ENCODE measurements at places on chromosomes 11 and 22.
A peak's percentile ranks its signal among the peaks of the same experiment; 100 is the strongest.

DNA sequence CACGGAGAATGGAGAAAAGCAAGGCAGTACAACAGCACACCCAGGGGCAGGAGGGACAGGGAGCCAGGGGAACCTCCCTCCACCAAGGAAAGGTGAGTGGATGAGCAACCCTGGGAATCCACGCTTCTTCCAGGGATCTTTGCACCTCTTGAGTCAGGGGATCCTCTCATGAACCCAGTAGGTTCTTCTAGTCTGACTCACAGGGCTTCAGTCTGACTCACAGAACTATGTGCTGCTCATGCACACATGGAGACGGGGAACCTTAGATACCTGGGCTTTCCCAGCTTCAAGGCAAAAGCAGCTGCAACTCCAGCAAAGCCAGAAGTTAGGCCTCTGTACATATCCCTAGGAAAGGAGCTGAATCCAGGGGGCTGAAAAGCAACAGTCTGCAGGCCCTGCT lies 1021.4 kb upstream of the TENM4 start:
- no peak for DNase-seq

DNA sequence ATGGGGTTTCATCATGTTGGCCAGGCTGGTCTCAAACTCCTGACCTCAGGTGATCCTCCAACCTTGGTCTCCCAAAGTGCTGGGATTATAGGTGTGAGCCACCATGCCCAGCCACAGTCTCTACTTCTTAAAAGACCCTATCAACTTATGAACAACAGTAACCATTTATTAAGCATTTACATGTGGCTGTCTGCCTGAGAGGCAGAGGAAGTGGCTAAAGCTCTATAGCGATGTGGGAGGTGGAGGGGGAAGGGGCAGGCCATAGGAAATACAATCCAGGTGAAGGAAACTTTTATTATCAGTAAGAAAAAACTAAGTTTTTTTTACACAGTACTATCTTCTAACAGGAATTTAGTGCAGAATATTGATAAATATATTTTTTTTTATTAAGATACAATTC lies 87.8 kb upstream of the PHOX2A start:
- DNase-seq = no peak

- DNase-seq = no peak
These were observed 109.0 kb downstream of the SIK3 start for GRCh38 chr11:116989184-116989583.

DNA sequence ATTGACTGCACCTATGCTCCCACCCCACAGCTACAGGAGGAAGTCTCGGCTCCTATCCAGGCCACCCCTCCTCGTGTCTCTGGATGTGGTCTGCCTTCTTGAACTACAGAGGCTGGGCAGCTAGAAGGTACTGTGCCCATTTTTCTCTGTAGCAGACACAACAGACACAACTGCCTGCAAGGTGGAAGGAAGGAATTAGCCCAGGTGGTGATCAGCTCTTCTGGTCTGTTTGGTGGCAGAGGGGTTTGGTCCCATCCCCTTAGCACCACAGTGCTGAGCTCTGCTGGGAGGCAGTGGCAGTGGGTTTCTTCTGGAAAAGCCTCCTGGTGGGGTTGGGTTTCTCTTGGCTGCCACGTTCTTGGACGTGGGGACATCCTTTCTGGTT lies 132.5 kb downstream of the MPPED1 start:
- DNase-seq = no peak

DNA sequence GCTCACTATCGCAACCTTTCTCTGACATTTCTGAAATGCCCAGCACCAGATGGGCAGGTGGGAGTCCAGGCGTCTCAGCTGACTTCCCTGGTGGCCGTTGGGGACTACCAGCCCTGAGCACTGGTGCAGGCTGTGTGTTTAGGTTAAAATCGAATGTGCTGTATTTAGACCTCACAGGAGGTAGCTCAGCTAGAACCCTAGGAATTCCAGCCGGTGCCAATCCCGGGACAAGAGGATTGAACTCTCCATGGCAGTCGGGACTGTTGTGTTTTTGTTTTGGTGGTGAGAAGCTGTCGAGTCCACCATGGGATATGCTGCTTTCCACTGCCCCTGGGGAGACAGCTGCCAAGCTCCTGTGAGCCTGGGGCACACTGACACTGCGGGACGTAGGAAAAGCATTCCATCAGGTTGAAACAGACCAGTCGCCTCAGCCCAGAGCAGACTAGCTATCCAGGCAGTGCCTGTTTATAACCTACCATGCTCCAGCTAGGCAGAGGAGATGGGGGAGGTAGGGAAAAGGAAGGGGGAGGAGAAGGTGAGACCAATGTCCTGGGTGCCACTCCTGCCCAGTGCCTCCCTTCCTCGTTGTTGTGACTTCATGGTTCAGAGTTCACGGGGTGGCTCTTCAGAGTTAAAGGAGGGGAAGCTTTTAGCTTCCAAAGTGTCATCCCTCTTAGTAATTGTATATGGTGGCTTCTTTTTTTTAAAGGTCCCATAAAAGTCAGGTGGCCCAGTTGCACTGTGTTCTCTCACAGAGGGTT lies 53.0 kb downstream of the MICAL2 start:
- DNase-seq = no peak

GRCh38 chr11:130729678-130730300 lies 186.5 kb downstream of the SNX19 start:
- no peak for DNase-seq

DNA sequence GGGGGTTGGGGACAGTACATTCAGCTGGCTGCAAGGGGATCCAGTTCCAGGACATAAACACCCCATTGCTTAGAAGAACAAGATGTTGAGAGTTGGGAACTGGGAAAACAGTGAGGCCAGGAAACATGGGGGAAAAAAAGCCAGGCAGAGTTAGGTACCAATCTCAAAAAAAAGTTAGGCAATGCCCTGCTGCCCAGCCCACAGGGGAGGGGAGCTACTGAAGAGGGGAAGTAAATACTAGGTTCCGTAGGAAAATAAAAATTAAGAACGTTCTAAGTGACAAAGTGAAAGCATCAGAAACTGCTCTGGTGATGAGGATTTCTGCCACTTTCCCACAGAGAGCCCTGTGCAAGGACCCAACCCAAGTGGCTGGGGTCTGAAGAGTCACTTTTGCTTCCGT lies 12.0 kb downstream of the SPTBN2 start:
- no peak for DNase-seq

GRCh38 chr11:17742019-17742418 lies 7.4 kb downstream of the KCNC1 start:
- DNase-seq = no peak

GRCh38 chr11:44313761-44314489 lies 4.0 kb upstream of the ALX4 start:
- DNase-seq = no peak

GRCh38 chr11:124807201-124807600 lies 7.0 kb upstream of the MSANTD2 start:
- DNase-seq = no peak

DNA sequence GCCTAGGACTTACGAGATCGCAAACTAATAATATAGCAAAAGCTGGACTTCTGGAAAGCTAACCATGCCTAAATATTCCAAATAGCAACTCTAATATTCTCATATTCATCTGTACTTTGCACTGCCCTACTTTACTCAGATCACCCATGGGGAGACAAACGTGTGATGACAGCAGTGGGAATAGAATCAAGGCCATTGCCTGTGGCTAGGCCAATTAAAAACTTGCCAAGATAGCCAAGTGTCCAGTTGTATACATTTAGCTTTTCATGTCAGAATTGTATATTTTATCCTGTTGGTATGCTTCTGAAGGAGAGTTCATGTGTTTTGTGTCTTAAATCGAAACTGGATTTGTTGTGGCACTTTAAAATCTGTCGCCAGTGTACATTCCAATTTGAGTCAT lies 1.2 kb upstream of the CEP126 start:
- no peak for DNase-seq

DNA sequence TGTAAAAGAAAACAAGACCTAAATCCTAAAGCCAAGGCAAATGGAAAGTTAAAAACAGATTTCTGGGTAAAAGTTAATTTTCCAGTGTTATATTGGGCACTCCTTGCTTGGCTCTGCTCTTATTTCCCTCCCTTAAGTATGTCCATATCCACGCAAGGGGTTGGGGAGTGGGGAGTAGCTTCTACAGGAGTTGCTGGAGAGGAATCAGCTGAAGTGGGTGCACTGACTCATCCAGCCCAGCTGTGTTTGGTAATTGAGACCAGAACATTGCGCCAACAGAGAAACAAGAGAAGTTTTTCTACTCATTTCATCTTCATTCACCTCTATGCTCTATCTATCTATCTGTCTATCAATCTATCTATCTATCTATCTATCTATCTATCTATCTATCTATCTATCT lies 298.4 kb upstream of the PDGFD start:
- no peak for DNase-seq

- DNase-seq = peak; percentile 72
These were observed 78.9 kb upstream of the THY1 start for GRCh38 chr11:119501777-119502405.

GRCh38 chr11:74755395-74755995 lies 6.8 kb downstream of the RNF169 start:
- DNase-seq = peak; percentile 37

GRCh38 chr11:117417342-117417741 lies 89.7 kb downstream of the CEP164 start:
- DNase-seq = no peak

DNA sequence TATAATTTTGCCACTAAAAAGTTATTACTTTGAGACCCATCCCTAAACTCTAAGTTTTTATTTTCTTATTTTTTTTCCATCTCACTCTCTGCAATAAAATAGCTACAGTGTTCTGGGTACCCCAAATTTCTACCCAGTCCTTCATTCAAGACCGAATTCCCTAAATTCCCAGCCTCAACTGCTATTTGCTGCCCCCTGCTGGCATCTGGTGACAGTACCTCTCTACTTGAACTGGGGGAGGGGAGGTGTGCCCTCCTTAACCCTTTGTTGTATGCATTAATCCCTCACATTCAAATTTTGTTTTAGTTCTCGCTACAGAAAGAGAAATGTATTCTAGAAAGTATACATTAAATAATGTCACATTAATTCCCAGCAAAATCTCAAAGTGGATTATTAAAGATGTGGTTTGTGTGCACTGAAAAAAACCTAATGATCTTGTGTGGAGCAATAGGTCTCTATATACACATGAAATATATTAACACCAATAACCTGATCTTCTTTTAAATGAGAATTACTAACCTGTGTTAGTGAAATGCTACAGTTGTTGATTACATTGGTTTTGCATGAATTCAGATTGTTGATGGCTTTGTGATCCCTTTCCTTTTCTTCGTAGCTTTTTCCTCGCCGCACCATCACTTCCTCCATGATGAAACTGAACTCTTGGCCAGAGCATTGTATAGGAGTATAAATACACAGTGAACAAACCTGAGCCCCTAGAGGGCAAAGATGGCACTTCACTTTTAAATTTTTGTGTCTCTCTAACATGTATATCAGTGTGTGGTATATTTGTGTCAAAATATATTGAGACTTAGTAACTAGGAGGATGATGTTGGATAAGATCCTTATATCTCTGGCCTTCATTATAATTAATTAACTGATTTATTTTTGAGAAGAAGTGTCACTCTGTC lies 590.0 kb downstream of the METTL15 start:
- DNase-seq = peak; percentile 80

DNA sequence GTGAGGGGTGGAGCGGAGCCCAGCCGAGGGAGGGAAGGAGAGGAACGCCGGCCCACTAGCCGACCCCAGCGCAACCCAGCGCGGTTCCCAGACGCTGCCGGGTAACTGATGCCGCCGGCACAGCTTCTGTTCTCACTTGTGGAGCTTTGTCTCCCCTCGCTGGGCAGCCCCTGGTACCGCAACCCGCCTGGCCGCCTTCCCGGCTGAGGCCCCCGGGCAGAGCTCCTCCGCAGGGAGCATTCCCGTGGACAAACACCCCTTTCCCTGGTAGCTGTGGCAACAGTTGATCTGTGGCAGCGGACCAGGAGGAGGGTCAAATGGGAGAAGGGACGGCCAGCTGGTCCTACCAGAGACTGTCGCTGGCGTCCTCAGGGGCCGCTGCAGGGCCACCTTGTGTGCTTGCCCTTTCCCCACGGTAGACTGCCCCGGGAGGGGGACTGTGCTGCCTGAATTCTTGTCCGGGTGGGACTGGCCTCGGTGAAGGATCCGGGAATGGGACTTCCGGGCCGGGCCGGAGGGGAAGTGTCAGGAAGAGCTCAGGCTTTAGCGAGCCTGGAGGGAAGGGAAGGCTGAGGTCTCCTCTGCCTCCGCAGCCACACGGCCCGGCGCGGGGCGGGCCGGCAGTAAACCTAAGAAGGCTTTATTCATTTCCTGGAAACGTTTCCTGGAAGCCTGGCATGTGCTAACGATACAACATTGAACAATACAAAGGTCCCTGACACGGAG lies 468.0 kb downstream of the OPCML start:
- peak; percentile 87 for DNase-seq

DNA sequence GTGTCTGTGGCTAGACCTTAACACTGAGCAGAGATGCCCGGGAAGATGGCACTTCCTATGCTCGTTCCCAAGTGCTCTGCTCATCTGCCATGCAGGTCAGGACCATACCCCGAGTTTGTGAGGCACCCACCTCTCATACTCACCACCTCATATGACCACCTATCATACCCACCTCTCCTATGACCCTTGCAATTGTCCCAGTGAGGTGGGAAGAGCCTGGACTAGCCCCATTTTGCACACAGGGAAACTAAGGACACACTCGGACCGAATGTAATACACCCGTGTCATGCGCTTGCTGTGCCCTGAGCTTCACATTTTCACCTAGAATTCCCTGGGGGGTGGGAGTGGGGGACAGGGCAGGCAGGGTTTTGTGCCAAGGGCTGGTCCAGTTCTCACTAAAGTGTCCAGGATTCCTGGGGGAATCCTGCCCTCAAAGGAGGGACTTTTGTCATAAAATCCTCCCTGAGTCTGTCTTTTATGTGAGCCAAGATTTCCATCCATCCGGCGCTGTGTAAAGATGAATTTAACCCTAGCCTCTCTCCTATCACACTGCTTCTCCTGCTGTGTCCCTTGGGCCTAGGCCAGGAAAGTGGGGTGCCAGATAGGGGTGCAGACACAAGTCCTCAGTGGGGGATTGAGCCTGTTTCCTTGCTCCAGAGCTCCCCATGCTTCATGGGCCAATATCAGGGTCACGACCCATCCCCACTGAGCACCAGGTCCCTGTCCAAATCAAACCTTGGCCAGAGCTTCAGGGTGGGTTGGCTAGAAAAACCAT lies 20.0 kb downstream of the TPBGL start:
- no peak for DNase-seq

- DNase-seq = no peak
These were observed 178.2 kb downstream of the IGLL1 start for GRCh38 chr22:23401910-23402274.

DNA sequence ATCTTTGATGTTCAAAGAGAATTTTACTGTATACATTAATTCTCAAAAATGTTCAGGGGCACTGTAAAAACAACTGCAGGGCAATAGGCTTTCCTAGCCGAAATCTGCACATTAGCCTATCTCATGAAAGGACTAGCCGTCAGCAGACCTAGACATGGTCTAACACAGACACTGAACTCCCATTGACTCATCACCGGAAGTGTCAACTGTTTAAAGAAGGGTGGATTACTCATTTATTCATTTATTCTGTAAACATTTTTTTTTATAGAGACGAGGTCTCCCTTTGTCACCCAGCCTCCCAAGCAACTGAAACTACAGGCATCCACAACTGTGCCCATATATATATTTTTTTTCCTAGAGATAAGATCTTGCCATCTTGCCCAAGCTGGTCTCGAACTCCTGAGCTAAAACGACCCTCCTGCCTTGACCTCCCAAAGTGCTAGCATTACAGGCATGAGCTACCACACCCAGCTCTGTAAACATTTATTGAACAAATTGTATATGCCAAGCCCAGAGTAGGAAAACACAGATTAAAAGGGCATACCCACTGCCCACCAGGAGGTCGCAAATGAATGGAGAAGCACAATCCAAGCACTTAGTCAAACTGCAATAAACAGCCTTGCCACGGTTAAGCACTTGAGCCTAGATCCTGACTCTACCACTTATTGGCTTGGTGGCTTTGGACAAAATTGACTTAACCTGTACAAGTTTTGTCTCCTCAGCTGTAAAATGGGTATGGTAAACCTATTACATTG lies 26.6 kb downstream of the RAB30 start:
- DNase-seq = no peak
